ENCODE measurements at places on chromosomes 12 and 14.

DNA sequence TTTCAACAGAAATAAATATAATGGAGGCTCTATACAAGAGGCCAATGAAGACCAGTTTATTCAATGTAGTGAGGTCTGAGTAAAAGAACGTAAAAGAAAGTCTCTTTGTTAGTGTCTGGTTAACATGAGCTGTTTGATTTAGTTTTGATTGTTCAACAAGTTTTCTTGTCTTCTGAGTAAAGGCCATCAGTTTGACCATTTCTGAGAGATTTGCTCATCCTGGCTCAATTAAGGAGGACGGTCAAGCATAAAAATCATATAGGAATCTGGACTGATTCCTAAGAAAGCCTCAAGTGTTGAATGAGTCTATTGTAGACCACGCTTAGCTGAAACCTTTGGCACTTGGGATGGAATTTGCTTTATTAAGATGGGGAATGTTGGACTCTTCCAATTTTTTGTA is 32.5 kb upstream of the FGF23 start:
- no peak for DNase-seq

- no peak for DNase-seq
These were observed 26.3 kb downstream of the SLC38A1 start for GRCh38 chr12:46242569-46242968.

DNA sequence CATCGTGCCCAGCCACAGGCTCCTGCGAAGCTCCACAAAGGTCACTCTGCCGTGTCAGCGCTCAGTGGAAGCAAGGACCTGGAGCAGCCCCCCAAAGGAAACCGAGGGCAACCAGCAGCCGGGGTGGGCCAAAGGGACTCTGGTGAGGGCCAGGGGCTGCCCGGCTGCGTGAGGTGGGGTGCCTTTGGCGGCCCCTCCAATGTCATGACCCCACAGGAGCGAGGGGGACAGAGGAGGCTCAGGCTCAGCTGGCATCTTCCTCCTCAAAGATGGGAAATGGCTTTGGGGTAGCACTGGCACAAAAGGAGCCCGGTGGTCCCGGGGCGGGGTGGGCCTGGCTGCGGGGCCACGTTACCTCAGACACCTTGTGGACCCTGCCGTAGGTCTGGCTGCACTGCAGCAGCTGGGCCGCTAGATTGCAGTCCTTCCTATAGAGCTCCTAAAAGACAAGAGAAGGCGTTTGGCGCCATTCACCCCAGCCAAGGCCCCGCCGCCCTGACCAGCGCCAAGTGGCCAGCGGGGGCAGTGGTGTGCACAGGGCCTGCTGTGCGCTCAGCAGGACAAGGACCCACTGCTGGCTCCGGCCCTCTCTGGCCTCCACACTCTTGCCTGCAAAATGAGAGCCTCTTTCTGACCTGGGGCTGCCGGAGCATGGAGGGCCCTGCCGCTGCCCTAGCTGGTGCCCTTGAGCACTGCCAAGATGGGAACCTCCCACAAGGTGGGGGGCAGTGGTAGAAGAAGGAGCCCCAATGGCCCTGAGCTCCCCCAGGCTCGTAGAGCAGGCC is 46.9 kb downstream of the BEGAIN start:
- peak; percentile 56 for DNase-seq

GRCh38 chr14:69784942-69785341 is 12.1 kb downstream of the SLC10A1 start:
- DNase-seq, result no peak

DNA sequence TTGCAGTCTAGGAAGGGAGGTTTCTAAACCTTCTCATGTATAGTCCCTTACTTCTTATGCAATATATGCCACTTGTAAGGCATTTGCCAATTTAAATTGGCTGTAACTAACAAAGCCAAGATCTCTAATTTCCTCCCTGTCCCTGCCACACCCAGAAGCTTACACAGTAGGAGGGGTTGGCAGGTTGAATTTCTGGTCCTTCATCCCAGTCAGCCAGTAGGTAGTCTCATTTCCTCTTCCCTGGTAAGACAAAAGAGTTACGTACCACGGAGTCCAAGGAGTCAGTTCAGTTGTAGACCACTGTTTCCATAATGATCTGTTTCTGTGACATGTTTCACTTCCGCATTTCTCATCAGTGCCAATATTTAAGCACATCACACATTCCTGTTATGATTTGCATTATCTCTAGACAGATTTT is 47.0 kb upstream of the PLBD1 start:
- no peak for DNase-seq

DNA sequence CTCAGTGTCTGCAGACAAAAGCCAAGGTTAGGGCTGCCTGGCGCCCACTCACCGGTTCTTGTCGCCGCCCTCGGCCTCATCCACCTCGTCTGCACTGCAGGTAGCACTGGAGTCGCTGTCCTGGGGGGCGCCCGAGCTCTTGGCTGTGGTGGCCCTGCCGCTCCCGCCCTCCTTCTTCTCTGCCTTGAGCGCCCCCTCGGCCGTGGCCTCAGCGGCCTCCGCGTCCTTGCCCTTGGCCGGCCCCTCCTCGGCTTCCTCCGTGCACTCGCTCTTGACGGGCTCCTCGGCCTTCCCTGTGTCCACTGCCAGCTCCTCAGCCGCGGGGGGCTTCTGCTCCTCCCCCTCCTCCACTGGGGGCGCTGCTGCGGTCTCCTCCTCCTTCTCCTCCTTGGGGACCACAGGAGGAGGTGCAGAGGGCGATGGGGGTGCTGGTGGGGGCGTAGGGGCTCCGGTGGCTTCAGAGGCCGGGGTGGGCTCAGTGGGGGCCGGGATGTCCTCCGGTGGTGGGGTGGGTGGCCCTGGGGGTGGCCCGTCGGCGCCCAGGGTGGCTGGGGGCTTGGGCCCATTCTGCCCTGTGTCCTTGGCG is 77.2 kb downstream of the RFLNA start:
- no peak for DNase-seq

- no peak for DNase-seq
These were observed 164.8 kb downstream of the DUSP6 start for GRCh38 chr12:89187507-89187906.

- DNase-seq, result no peak
These were observed 154.4 kb downstream of the FUT8 start for GRCh38 chr14:65566820-65567522.

DNA sequence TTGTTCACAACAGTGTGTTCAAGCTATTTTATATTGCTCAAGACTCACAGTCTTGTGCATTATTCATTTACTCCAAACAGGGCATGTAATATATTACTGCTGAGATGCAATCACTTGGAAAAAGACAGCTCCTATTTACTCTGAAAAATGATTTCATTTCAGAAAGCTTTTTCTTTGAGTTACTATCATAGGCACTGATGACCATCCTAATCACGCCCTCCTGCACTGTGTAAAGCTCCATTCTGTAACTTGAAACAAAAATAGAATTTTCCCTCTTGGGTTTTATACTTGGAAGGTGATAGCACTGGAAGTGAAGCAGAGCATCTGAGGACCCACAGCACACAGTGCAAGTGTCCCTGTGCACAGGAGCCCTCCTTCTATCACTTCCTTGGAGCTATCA is 55.6 kb downstream of the RTN1 start:
- DNase-seq, result no peak

GRCh38 chr12:128968668-128969067 is 115.4 kb downstream of the GLT1D1 start:
- no peak for DNase-seq

DNA sequence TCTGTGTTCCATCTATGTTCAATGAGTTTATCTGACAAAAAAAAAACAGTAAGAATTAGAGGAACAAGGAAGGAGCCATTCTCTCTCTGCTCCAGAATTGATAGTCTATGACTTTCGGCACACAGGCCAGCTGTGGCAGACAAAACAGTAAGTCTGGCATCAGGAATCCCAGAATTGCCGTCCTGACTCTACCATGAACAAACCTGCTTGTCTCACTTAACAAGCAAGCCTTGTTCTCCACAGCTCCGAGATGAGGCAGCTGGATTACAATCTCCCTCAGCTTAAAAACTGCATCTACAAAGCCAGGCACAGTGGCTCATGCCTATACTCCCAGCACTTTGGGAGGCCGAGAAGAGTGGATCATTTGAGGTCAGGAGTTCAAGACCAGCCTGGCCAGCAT is 153.6 kb upstream of the TMCC3 start:
- DNase-seq, result no peak

- DNase-seq, result peak; percentile 45
These were observed 92.7 kb downstream of the LRRC74A start for GRCh38 chr14:76918782-76919394.

- no peak for DNase-seq
These were observed 131.9 kb downstream of the DAD1 start for GRCh38 chr14:22456998-22457594.

DNA sequence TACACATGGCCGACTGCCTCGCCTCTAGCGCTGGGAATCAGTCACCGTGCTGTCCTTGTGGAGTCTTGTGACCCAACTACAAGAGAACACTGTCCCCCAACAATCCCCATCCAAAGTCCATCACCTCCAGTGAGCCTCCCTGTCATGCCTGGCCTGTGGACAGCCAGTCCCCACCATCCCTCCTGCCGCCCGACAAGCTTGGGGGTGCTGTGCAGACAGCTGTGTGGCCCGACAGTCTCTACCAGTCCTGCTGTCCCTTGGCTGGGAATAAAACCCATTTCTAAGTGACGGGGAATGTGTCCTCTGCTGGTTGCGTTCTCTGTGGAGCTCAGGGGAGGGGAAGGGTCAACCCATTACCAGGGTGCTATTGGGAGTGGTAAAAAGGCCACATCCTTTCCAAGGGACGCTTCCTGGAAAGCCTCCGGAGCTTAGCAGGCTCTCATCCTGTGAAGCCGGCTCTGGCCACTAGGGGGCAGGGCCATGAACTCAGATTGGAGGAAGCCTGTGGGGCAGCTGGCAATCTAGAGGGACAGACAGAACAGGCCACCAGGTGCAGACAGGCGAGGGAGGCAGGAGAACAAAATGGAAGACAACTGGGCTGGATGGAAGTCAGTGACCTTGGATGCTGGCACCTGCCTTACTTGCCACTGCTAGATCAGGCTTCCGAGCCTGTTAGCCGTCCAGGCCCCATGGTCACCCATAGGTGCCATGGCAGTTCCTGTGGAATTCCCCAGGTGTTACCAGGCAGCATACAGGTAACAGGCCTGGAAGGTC is 12.0 kb upstream of the BLTP3B start:
- peak; percentile 76 for DNase-seq

- DNase-seq, result no peak
These were observed 151.6 kb downstream of the KICS2 start for GRCh38 chr12:64070454-64070853.

DNA sequence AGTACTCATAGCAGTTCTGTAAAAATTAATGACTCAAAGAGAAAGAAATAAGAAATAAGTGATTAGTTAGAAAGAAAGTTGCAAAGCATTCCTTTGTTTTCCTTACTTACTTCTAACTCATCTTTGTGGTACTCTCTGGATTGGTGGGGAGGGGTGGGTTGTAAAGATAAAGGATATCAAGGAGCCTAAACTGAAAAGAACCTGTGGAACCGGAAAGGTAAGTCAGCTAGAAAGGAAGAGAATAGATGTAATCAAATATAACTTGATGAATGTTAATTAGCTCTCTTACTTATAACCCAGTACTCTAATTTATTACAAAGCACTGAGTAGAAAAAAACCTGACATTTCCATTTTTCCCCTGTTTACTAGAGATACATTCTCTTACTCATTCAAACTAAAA is 37.5 kb upstream of the KRR1 start:
- no peak for DNase-seq

DNA sequence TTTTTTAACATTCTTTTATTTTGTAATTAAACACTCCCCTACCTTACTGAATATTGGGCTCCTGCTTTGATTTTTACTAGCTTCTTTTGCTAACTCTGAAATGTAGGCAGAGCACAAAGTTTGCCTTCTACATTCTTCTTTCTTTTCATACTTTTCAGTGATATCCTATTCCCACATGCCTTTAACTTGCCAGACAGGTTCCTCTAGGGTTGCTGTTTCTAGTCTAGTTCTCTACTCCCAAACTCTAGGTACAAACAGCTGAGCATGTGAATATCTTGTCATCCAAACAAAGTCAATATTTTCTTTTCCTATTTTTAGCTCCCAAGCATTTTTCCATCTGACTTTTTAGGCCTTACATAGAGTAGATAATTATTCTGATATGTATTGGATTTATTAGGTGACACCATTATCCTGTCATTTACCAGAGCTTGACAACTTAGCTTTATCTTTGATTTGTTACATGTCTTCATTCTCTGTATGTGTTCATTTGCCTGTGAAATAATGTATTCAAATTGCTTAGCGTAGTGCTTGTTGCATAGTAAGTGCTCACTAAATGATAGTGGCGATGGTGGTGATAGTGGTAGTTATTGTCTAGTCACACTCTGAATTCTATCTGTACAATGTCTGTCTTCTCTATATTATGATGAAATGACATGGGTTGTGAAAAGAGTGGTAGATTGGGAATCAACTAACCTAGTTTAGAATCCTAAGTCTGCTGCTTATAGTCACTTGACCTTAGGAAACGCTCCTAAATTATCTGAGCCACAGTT is 73.6 kb upstream of the DNM1L start:
- DNase-seq, result no peak

DNA sequence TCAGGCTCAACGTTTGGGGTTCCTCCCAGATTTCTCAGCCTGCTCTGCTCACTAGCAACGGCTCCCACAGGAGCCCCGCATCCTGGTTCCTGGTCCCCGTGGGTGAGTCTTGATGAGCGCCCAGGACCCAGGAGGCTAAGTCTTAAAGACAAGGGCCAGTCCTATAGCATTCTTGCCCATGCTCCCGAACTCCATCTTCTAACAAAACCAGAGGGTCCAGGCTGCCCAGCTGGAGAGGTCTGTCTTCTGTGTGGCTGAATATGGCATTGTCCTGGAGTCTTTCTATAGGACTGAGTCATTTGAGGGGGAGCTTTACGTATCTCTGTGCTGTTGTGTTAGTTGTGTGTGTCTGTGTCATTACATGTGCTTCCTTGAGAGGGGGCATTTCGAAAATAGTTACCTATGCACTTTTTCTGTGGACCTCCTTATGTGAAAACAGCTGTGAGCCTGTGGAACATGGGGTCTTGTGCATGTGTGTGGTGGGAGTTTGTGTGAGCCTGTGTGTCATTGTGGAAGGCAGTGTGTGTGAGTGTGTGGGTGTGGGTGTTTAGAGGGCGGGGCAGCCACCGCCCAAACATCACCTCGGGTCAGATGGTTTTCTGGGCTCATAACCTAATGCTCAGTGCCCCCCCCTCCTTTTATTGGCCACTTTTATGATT is 9.1 kb upstream of the TBX5 start:
- no peak for DNase-seq

GRCh38 chr14:58832095-58832521 is 194.3 kb downstream of the DACT1 start:
- DNase-seq, result no peak

GRCh38 chr12:15956010-15956409 is 44.9 kb downstream of the DERA start:
- DNase-seq, result no peak

- DNase-seq, result no peak
These were observed 189.7 kb downstream of the ETV6 start for GRCh38 chr12:11839091-11839641.

DNA sequence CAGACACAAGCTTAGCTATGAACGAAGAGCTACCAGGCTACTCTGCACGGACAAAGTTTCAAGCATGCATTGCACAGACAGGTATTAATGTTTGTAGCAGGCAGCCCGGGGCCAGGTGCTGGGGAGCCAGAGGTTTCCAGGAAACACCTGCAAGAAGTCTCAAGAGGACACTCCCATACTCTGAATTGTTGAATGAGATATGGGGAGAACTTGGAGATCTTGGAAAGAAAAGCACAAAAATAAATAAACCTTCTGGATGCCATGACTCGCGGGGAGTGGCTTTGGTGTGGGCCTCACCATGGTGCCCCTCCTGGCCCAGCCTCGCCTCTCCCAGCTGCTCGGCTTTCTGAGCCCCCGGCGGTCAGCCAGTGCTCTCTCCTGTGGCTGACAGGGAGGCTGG is 186.8 kb downstream of the TTC7B start:
- no peak for DNase-seq

Measured in HuH-7 (cell line).